Left ventricle myocardium inferior (tissue), 1 donor: ENCODE measurements at places on chromosomes 5 and 9.

DNA sequence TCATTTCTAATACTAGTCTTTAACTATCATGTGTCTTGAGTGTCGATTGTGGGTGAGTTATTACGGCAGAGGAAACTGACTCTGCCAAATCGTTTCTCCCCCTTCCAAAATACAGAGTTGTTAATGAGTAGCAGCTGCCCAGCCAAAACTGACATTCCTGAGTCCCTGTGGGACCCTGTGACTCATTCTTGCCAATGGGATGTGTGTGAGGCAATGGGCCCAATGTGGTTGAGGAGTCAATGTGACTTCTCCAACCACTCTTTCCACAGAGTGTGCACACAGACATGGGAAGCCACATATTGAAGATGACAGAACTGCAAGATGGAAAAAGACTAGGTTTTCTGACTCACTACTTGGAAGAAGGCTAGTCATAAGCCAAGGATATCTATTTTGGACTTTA, 434.7 kb downstream of the DTWD2 start:
- peak; percentile 54 for DNase-seq

DNA sequence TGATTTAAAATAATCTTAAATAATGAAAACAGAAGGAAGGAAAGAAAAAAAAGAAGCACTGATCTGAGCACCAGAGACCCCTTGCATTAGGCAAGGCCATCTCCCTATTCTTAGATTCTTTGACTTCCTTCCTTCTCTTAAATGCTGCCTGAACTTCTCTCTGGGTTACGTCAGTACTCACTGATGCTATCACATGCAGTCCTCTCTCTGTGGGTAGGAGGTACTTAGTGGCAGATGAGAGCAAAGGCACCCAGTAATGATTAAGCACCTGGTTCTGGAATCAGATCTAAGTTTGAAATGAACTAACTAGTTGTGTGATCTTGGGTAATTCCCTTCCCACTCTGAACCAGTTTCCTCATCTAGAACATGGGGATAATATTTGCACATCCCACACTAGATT, 110.3 kb upstream of the TBC1D2 start:
- DNase-seq = no peak

DNA sequence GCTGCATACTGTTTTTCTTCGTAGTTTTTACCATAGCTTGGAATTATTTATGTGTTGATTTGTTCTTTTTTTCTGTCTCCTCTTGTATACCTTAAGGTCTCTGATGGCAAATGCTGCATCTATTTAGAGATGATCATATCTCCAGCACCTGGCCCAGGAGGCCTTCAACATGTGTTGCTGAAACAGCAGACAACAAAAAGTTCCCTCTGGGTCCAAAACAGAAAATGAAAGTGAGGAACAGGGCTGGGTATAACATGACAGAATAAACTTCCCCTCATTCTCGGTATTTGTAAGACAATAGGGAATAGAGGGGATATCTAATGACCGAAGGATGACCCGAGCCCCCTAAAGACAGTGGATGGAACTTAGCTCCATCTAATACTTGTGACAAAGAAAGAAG, 22.7 kb upstream of the PCSK1 start:
- no peak for DNase-seq

DNA sequence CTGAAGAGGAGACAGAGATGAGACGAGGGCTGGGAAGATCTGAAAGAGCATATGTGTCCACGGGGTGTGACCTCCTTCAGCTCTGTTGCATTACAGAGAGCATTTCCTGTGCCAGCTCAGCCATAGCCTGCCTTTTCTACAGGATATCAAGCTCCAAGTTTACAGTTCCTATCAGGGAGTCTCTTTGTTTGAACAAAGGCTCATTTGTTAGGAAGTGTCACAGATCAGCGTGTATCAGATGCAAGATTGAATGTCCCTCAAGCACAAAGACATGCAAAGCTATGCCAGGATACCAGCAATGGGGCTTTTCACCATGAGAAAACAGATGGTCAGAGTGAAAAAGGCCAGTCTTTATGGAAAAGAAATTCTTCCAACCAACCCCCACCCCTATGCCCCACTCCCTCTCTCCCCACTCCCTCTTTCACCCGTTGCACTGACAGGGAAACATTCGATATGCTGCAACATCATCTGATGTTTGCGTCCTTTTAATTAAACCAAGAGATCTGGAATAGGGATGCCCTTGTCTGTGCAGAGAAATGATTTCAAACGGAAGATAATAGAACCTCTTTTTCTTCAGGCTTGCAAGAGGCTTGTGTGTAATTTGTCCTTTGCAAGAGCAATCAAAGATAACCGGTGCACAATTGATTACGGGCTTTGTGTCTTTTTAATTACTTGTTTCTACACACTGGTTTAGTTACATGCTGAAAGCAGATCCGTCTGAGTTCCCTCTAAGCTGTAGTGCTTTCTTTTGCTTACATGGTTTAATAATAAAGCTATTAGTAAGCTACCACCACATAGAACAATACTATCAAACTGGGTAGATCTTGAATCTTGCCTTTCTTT, 263.1 kb upstream of the RGMB start:
- DNase-seq = no peak

DNA sequence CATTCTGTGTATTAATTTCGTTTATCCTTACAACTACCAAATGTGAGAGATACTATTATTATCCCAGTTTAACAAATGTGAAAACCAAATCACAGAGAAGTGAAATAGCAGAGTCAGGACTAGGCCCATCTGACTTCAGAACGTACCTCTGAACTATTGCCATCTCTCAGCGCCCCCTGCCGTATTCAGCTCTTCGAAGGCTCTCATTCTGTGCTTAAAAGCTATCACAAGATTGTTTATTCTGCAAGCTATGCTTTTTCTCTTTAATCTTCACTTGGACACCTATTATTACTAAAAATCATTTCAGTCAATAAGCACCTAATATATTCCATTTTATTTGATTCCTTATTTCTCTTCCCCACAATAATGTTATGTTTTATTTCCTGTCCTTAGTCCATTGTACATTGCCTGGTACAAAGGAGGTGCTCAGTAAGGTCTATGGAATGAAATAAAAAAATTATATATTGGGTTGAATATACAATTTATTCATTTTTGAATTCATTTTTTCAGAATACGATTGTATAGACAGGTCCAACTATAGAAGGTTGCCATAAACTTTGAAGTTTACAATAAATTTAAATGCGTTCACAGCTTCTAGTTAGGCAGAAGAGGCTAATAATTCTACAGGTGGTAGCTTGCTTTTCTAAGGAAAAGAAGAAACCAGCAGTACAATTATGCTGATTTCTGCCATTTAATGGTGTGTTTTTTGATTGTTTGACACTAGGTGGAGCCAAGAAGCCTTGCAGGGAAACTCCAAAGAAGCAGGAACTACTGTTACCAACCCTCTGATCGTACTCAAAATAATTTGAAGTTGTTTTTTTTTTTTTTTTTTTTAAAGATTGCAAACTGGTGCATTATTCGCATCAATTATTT, 202.2 kb upstream of the DMRTA1 start:
- DNase-seq = no peak

DNA sequence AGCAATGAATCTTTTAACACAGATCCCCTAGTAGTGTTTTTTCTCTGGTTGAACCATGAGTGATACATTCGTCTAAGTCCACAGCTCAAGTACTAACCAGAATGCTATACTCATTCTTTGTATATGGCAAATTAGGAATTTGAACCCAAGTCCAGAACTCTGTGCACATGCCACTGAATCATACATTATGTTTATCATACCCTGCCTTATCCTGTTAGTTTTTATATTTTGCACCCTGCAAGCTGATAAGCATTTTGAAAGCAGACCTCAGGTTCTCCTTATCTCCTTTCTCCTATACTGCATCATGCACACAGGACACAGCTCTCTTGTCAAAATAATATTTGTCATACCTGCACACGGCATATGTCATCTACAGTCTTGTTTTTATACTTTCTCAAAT, 54.6 kb upstream of the ELL2 start:
- DNase-seq = no peak

GRCh38 chr9:126112135-126112720, 214.4 kb upstream of the MVB12B start:
- DNase-seq = no peak

DNA sequence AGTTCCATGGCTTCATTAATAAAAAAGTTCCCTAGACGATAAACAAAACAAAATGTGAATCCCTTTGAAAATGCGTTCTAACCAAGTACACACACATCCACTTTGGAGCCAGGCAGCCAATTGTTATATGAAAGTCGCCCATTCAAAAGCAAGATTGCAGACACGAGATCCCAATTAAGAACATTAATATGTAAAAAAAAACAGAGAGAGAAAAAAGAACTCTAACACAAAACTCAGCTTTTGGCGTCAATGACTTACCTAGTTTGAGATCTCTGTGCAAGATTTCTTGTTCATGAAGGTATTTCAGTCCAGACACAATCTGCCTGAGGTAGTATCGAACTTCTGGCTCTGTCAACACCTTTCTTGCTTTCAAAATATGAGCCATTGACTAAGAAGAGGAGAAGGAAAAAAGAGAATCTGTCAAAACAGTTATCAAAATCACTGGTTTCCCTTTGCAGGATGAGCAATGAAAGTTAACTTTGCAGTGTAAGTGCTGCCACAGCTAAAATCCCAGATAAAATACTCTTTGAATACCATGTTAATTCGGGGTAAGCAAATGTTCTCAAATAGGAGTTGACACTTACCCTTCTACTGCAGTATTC, 1.6 kb downstream of the PLK2 start:
- no peak for DNase-seq

DNA sequence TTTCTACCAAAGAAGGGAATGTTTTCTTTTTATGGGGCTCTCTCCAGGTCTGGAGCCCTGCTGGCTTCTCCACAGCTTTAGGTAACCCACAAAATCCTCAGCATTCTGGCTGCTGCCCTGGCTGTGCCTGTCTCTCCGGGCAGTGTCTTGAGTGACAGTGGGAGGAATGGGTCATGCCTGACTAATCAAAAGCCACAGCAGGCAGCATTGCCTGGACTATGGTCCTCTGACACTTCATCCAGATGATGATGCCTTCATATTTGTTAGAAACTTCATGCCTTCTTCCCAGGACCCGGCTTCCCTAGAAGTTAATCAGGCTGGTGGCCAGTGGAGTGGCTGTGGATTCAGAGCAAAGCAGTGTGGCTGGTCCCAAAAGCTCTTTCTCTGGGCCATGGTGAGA, 32.2 kb upstream of the TGFBI start:
- DNase-seq = no peak

- DNase-seq = no peak
Observed at GRCh38 chr5:124628721-124629596, 117.5 kb downstream of the ZNF608 start.

DNA sequence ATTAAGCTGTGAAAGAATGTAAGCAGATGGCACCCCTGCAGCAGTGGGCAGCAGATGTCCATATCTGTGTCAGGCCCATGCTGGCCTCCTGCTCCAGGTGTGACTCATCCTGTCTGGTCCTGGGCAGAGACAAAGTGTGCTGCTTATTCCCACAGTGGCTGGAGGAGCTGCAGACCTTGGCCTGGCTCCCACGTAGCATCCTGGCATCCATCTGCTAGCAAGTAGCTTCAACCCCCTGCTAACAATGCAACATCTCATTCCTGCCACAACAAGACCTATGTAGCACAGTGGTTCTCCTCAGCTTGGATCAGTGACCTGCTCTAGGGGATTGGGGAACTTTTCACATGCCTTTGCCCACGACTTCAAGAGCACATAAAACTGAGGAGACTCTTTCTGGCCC, 126.4 kb upstream of the SLC12A2 start:
- peak; percentile 41 for DNase-seq

DNA sequence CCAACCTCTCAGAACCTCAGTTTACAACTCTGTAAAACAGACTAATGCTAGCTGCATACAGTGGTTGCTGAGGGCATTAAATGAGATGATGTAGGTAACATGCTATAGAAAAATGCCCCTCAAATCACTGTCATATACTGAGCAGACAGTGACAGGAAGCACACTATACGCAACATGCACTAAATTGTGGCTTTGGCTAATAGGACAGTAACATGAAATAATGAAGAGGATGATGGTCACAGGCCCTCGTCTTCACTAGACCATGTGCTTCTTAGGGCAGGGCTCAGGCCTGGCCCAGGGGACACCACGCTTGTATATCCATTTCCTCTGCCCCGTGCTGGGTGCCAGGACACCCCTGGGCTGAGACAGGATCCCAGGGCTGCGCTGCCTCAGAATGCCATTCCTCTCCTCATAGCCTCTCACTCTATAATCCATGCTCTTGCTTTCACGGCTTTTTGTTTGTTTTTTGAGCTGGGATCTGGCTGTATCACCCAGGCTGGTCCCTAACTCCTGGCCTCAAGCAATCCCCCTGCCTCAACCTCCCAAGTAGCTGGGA, 18.9 kb downstream of the CSF1R start:
- no peak for DNase-seq

- DNase-seq = no peak
Observed at GRCh38 chr9:121182101-121182836, 19.4 kb downstream of the RAB14 start.

DNA sequence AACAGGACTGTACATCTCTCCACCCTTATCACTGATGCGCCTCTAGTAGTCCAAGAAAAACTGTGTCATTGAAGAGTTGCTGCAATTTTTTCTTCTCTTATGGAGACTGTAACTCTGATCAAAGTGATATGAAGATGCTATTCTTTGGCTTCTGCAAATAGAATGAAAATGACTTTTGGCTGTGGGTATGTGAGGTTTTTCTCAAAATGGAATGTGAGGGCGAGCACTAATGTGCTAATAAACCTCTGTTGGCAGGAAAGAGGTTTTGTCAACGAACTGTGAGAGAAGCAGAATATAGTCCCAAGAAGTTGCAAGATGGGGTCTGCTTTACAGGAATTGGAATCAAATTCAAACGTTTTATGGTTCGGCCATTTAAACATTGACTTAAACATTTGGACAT, 252.0 kb upstream of the GAS1 start:
- no peak for DNase-seq

DNA sequence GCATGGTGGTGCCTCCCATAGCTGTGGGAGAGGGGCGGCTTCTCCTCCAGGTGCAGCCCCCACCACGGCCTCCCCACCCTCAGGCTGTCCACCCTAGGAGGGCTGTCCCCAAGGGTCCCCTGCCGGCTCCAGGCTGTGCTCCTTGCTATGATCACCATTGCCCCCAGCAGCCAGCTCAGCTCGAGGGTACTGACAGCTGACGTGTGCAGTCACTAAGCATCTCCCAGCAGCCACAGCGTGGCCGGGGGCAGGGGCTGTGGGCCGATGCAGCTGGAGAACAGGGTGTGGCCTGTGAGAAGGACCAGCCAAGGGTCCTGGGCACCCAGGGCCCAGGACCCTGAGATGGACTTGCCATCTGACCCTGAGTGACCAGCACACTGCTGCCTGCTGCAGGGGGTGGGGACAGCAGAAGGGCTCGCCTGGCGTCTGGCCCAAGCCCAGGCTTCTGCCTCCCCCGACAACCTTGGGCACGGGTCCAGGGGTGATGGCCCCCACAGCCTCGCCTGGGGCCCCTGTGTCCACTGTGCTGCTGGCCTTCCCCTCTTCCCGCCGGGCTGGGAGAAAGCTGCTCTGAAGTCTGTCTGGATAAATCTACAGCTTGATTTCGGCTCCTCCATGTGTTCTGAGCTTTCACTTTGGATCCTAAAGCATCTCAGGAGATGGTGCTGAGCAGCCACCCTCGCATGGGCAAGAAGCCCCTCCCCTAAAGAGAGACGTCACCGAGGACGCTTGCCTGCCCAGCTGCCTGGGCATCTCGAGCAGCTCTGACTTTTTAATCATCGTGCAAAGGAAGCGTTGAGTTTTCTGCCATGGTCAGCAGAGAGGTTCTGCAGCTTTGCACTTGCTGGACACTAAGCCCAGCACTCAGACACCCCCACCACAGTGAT, 5.5 kb downstream of the KCNT1 start:
- no peak for DNase-seq

GRCh38 chr5:880816-881550, 11.6 kb downstream of the BRD9 start:
- DNase-seq = no peak

- DNase-seq = no peak
Observed at GRCh38 chr5:102223542-102224477, 72.3 kb downstream of the SLCO4C1 start.

- DNase-seq = no peak
Observed at GRCh38 chr5:16871746-16872339, 64.2 kb downstream of the MYO10 start.
